Erythroblast (primary cell): ENCODE measurements at places on chromosomes 3 and 15.

- no peak for DNase-seq
Measured at GRCh38 chr3:149620291-149621020, 37.4 kb downstream of the WWTR1 start.

GRCh38 chr3:136938334-136938733 is 19.4 kb upstream of the IL20RB start:
- no peak for DNase-seq

GRCh38 chr3:72426618-72427397 is 421.4 kb downstream of the SHQ1 start:
- peak; percentile 34 for DNase-seq

DNA sequence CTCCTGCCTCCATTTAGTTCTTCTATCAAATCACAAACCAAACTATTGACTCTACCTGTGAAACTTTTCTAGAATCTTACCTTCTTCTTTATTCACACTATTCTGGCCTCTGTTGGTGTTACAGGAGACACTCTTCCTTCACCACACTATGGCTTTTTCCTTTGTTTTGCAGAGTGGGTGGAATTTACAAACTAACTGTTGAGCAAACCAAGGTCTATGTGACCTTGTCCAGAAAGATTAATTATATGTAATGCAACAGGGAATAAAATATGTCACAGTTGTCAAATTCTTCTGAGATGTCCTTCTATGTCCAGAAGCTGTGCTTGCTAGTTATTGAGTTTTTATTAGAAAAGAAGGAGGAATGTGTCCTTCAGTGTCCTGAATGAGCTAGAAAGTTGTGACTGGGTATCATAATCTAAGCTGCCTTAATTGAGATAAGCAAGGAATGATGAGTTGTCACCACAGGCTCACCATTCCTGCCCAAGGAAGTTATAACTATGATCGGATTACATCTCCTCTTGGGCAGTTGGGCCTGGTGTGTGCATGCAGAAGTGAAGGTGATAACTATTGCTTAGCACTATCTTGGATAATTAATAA is 21.7 kb downstream of the ARL14 start:
- DNase-seq: no peak

DNA sequence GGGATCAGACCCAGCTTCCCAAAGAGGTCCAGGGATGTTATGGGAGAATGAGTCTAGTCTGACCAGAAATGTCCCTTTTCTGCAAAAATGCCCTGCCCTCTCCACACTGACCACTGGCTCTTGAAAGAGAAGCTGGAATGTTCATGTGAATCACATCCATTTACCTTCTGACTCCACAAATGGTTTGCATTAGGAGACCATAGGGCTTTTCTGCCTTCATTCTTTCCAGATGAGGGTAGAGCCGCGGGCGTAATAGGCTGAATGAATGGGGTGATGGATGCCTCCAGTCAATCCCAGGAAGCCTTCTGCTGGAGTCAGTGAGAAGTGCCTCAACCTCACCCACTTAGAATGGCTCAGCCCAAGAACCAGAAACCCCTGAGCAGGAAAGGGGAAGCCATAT is 47.2 kb upstream of the IREB2 start:
- DNase-seq: no peak

DNA sequence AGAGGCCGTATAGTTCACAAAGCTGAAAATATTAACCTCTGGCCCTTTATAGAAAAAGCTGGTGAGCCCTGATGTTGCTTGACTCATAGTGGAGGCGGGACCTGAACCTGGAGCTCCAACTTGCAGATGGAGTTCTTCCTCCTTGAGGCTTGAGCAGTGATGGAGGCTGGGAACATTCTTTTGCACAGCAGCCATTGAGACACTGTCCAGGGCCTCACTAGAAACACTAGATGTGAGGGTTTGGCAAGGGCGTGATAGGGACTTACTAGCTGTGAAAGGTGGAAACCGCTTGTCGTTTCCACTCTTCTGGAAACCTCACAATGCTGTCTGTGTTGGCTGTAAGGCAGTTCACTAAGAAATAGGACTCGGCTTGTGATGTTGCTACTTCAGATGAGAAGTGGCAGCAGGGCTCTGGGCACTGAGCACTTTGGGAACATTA is 12.5 kb downstream of the SMAD6 start:
- no peak for DNase-seq

GRCh38 chr3:187669675-187670504 is at the start of gene SST:
Gene SST (minus strand): TSS chr3:187670394. CDS start chr3:187670291, 103 bp downstream.
- DNase-seq: peak; percentile 3

DNA sequence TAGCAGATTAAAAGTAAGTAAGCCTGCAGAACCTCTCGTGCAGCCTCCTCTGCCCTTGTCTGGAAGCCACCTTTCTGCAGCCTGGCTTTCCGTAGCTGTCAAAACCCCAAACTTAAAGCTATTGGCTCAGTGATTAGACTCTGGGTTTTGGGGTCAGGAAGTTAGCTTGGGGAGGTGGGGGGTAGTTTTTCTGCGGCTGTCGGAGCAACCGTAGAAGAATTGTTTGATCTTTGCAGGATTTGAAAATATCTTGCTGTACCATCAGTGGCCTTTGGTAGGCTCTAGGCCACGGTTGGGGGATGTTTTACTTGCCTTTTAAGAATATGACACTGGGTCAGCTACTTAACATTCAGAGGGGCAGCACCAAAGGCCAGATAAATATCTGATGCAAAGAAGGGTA is 88.4 kb upstream of the RASGRP1 start:
- DNase-seq: no peak

- DNase-seq: no peak
Measured at GRCh38 chr3:23752126-23752525, 53.6 kb upstream of the UBE2E1 start.

DNA sequence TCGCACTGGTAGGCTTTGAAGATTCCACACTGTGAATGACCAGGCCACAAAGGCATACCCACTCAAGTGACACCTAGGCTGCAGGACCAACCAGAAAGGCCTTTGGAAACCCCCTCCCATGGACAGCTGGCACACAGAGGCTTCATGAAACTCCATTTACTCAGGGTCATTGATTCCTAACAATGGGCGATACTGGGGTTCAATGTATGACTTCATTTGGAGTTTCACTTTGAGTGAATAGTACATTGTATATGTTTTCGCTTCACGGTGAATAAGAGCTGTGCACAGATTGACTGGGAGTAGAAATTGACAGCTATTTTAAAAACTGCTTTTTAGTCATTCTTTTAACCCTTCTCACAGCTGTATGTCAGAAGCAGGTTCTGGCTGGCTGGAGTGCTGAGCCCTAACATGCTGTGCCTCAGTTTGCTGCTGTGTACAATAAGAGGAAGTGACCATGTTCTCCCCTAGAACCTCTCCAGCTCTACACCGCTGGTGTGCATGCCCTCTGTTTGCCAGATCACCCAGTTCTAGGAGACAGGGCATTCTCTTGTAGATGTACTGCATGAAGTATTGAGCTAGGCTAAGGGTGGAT is 15.4 kb upstream of the CX3CR1 start:
- no peak for DNase-seq

DNA sequence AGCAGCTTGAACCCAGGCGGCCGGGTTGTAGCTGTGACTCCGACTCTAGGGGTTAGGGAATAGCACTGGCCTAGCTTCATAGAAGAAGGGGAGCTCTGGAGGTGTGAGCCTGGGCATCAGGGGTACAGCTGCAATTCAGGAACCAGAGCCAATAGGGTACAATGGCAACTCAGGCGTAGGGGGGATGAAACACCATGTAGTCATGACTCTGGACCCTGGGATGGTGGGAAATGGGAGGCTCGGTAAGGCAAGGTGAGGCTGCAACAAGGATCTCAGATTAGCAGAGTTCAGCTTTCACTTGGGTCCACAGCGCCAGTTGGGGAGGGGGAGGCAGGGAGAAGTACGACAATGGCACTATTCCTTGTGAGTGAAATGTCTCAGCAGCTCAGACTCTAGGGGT is 210.2 kb upstream of the LYSMD4 start:
- no peak for DNase-seq

GRCh38 chr3:140470962-140471361 is 206.9 kb upstream of the TRIM42 start:
- no peak for DNase-seq
